Activated effector memory CD4-positive, alpha-beta T cell treated with anti-CD3 and anti-CD28 coated beads, Interleukin-2, amount 50 U/mL, for 16 hours (primary cell): ENCODE measurements at places on chromosomes 3 and 15.

DNA sequence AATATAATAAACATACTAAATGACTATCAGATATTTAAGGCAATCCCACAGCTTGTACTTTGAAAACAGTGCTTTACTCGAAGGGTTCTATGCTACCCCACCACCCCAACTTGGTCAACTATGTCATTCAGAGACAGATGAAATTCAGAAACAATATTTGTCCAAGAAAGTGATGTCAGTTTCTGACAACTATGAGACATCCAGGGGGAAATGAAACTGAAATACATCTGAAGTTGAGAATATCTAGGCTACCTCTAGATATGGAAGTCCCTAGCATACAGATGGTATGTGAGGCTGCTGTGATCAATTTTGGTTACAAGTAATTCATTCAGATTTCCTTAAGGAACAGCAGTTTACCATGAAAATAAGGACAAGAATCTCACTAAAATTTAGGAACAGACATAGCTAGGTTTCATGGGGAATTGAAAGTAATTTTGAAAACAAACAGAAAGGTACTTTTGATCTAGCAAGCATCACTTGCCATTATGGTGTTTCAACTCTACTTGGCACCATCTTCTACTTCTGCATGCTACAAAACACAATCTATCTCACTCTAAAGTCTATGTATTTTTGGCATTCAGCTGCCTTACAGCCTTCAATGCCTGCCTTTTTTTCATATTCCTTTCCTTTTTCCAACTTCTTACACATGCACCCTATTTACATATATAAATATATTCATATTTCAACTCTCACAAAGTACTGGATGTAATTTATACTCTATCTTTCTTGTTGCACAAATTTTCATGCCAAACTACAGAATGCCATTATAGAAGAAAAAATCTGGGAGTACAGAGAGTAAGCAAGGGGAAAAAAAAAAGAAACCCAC, 21.7 kb downstream of the ATG3 start:
- DNase-seq = no peak

DNA sequence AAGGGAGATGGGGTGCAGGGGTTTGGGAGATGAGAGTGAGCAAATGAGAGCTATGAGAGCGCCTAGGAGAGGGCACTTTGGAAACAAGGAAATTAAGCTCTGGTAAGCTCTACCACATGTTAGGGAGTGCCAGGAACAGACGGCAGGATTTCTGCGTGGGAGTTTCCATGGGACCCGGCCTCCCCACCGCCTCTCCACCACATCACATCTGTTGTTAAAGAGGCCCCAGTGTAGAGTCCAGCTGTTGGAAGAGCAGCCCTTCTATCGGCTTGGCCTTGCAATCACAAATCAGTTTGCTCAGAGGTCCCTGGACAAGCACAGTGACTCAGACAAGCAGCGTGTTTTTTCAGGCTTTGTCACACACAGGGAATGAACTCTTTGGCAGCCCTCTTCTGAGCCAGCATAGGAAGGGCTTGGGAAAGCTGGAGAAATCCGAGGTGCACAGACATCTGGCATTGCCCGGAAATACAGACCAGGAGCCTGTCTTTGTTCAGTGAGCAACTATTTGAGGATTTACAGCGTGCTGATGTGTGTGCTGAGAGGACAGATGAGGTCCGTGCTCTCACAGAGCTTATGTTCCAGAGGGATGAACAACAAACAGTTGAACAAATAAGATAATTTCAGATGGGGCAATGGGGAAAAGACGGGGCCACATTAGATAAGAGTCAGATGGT, 370.6 kb upstream of the PROK2 start:
- no peak for DNase-seq

DNA sequence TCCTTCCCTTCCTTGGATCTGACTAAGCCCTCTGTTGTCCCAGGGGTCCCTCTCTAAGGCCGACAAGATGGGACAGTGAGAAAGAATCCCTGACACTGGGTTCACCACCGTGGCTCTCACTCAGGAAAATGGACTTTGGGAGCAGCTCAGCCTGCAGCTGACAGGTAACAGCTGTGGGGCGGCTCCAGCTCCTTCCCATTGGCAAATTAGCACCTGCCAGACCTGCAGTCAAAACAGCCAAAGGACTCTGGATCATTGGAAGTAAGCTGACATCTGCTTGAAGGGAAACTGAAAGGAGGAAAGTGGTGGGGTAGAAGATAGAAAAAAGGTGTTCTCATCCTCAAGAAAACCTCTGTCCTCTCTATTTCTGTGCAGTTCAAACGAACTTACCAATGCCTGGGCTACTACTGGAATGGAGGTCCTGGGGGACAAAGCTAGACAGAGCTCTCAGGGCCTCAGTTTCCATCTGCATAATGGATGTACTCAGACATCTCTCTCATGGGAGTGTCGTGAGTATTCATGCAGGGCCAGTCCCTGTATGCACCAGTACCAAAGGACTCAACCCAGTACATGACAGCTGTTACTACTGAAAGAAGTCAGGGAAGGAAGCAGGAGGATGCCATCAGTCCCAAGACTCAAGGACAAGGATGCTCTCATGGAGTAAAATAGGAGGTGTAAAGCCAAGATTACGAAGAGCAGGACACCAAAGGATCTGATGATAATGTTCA, 53.6 kb upstream of the DCLK3 start:
- no peak for DNase-seq

- DNase-seq = no peak
Observed at GRCh38 chr15:41506796-41507341, 6.8 kb downstream of the LTK start.

GRCh38 chr3:193827040-193827669, 234.1 kb downstream of the OPA1 start:
- DNase-seq = no peak

DNA sequence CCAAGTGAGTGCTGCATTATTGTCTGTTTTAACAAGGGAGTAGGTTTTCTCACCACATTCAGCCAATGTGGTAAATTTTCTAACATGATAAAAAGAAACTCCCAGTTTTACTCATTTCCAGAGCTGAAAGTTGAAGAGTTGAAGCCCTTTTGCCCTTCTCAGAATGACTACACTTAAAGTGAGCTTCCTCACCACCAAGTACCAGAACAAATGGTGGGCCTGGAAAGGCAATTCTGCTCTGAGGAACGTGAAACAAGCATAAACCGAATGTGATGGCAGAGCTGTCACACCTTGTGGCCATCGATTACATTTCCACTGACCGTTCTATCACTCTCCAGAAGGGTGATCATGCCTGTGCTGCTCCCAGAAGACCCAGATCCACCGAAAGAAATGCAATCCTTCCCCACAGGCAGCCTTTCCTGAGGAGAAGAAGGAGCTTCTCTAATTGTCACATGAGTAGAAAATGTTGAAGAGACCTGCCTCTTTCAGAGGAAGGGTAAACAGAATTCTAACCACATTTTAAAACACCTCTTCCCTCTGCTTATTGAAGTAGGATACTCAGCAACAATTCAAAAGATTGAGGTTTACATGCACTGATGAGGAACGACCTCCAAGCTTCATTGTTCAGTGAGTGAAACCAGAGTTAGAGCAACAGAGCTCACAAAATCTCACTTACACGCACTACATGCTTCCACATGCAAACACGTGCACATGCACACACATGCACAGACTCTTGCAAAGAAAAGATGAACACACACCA, 21.4 kb upstream of the CCR9 start:
- no peak for DNase-seq

- no peak for DNase-seq
Observed at GRCh38 chr15:79257454-79257853, 25.1 kb upstream of the ANKRD34C start.

GRCh38 chr15:39886418-39886817, 33.6 kb downstream of the GPR176 start:
- DNase-seq = no peak

- DNase-seq = no peak
Observed at GRCh38 chr3:185756477-185756876, 68.4 kb downstream of the IGF2BP2 start.
